Stomach (tissue), 19 donors: ENCODE measurements at places on chromosomes 16 and 17. TPM values are rescaled to one million over a fixed set of nuclear protein-coding genes. Genes with fewer than 3 reads are reported as not detected.

- DNase-seq, result no peak
These were observed 107.9 kb upstream of the EEF2KMT start for GRCh38 chr16:5205361-5206040.

DNA sequence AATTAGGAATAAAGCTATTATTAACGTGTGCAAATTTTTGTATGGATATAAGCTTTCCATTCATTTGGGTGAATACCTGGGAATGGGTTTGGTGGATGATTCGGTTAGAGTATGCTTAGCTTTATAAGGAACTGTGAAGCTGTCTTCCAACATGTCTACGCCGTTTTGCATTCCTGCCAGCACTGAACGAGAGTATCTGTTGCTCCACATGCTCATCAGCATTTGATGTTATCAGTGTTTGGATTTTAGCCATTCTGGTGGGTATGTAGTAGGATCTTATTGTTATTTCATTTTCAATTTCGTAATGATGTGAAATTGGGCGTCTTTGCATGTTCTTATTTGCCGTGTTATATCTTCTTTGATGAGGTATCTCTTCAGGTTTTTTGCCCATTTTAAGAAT, 168.0 kb downstream of the RPTOR start:
- no peak for DNase-seq

DNA sequence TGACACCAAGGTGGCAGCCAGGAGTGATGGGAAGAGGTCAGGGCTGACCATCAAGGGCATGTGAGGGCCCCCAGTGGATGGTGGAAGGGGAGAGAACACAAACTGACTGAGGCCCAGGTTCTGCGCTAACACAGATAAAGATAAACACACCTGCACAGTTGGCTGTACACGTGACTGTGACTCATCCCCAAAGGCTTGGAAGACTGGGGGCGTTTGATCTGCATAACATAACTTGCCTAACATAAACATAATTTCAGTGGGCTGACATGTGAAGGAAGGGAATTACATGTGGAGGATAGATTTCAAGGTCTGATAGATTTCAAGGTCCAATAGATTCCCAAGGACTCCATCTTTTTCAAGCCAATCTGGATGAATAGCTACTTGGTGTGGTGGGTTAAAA, 100.9 kb upstream of the TNRC6C start:
- DNase-seq, result no peak

DNA sequence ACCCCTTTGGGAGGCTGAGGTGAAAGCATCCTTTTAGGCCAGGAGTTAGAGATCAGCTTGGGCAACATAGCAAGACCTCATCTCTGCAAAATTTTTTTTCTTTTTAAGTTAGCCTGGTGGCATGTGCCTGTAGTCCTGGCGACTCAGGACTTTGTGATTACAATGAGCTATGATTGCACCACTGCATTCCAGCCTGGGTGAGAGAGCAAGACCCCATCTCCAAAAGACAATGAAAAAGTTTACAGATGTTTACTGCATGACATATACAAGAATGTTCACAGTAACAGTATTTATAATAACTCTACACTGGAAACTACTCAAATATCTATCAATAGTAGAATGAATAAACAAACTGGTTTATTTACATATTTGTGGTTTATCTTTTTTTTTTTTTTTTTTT, 33.1 kb upstream of the CCL22 start:
- DNase-seq, result no peak

GRCh38 chr16:1273816-1274215, 17.9 kb downstream of the TPSD1 start:
- DNase-seq, result no peak

DNA sequence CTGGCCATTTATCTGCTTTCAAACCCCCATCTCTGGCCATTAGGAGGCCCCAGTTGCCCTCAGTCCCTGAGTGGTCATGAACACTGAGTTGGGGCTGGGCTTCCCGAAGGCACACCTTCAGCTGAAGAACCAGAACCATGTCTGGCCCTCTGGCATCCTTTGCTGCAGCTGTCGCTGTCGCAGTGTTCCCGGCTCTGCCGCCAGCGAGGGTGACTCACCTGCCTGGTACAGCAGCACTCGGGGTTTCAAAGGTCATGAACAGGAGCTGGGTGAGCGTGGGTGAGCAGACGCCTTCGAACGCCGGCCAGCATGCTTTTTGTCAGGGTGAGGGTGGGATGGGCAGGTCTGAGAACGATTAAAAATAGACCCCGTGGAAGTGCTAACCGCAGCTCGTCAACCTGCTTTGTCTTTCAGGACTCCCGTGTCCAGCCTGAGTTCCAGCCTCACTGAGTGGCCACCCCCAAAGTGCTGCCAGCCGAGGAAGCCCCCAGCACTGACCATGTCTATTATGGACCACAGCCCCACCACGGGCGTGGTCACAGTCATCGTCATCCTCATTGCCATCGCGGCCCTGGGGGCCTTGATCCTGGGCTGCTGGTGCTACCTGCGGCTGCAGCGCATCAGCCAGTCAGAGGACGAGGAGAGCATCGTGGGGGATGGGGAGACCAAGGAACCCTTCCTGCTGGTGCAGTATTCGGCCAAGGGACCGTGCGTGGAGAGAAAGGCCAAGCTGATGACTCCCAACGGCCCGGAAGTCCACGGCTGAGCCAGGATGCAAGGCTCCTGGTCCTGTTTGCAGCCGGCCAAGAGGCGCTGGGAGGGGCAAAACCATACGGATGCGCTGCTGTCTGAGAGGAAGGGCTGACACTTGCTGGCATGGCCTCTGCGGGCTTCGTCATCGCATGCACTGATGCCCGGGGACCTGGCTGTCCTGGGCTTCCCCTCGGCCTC, 7.6 kb downstream of the SNN start:
- peak; percentile 68 for DNase-seq

- peak; percentile 16 for DNase-seq
These were observed 412.0 kb upstream of the MAF start for GRCh38 chr16:80012586-80012985.

DNA sequence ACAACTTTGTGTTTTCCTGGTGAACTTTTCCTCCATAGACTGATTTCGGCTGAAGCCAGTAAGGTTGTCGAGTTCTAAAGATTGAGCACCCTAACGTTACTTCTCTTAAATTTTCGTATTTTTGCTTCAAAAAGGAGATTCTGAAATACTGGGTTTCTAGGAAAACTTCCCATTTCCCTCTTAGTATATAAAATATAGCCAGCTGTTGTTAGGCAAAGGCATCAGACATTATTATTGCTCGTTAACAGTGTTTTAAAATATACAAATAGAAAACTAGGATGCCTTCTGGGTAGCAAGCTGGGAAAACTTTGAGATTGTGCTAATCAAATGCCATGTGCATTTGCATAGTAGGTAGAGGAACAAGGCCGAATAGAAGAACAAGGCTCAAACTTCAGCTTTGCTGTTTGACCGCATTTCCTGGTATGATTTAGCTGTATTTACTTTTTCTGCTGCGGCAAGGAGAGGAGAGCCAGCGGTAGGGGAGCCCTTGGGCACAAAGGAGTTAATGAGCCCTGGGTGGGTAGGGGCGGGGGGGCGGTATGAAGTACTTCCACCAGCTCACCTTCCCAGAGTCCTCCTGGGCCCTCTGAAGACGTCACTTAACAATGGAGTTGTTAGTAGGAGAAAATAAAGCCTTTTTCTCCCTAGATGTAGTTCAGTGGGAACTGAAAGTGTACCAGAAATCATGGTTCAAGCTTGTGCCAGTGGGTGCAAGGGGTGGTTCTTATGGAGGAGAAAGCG, 151.9 kb downstream of the MSI2 start:
- peak; percentile 85 for DNase-seq

GRCh38 chr17:81027038-81027437, 7.9 kb upstream of the BAIAP2 start:
- DNase-seq, result no peak

- DNase-seq, result no peak
These were observed 53.4 kb downstream of the BEAN1 start for GRCh38 chr16:66480265-66481080.

DNA sequence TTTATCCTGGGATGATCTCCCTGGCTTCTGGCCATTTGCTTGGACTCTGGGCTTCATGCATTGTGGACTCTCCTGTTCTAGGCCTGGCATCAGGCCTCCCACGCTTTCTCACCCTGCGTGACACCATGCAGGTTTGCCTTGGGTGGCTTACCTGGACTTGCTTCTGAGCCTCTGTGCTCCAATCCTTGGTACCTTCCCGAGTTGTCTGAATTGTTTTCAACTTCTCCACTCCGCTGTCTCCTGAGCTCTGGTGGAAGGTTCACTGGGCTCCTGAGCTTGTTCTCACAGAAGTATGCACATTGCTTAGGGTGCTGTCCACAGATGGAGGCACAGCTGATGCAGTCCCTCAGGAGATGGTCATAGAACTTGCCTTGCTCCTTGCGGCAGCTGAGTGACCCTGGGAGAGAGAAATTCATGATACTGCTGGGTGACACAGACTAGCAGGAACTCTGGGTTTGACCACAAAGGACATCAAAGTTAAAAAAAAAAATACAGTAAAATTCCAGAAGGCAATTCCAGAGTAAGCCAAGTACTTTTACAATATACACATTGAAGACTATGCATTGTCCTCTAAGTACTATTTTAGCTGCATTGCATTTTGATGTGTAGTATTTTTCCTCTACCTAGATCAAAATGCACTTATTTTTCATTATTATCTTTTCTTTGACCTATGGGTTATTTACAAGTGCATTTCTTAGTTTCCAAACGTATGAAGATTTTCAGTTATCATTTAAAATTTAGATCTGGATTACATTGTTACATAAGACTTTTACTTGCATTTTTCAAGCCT, 23.1 kb downstream of the TNFRSF13B start:
- DNase-seq, result no peak

DNA sequence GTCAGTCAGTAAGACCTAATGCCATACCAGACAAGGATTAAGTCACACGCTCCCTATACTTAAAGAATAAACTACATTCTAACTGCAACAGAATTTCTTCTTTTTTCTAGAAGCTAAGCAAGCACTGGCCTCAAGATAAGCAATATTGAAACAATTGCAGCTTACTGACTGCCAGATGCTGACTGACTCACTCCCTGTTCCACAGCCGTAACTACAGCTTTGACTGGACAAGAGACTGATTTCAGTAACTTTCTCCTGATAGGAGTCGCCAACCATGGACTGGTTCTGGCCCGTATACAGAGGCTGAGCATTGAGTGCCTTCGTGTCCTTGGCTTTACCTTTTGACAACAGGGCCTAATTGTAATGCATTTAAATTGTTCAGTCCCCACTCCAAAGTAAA, 67.9 kb downstream of the TRIM37 start:
- no peak for DNase-seq

DNA sequence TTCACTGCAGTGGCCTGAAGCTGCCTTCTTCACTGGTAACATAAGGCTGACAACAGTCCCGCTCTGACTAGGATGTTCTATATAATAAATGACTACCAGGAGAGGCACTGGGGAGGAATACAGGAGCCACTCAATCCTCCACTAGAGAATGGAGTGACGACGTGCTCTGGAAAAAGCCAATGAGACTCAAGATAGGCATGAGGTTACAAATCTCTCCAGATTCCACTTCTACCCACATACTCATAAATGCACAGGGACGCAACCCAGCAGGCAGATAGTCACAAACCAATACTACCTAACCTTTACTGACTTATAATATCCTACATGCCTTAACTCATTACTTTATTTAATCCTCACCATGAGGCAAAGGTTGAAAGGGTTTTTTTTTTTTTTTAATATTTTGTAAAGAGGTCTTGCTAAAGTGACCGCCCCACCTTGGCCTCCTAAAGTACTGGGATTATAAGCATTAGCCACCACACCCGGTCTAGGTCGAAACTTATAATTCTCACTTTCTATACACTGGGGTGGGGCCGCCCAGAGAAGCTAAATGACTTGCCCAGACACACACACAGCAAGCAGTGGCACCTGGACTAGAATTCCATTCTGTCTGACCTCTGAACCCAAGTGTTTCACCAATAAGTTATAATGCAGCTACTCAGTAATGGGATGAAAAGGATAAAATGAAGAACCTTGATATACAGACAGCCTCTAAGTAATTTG, 33.7 kb downstream of the TOM1L2 start:
- peak; percentile 29 for DNase-seq

- DNase-seq, result no peak
These were observed 315.5 kb upstream of the RBFOX1 start for GRCh38 chr16:7017006-7017662.

DNA sequence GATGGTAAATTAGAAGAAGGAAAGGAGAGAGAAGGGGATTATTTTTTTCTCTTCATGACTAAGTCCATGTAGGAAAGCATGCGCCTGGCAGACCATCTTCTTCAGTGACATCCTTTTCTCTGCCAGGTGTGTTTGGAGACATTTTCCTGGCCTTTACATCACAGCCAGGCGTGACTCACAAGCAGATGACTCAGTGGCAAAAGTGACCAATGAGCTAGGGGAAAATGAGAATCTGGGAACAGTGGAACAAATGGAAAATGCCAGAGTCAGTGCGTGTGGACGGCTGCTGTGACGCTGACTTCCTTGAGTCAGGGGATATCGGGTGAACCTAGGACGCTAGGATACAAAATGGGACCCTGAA, 9.4 kb downstream of the KIAA0513 start:
- DNase-seq, result no peak

- DNase-seq, result no peak
These were observed 239.0 kb downstream of the SNX29 start for GRCh38 chr16:12215277-12216105.

DNA sequence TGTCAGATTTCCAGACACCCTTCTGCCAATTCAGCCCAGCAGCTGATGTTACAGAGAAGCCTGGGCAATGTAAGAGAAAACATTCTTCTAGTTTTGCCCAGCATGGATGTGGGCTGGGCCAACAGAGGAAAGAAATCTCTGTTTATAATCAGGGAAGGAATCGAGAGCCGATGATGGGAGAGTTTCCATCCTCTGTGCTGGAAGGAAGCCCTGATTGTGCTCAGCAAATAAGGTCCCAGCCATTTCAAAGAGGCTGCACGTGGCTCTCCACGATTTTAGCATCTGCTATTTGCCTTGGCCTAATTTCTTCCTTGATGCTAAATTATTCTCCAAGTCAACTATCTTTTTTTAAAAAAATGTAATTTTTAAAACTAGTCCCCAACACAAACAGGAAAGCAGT, 70.0 kb downstream of the IRX6 start:
- DNase-seq, result no peak

Gene ACE
- polyA plus RNA-seq, result 1.3 TPM

Gene AOC3
- 46.9 TPM for polyA plus RNA-seq

Gene UTS2R
- not detected for polyA plus RNA-seq

Gene PRSS33
- polyA plus RNA-seq, result not detected

Gene UMOD
- 0.53 TPM for polyA plus RNA-seq

Gene GABARAP
- polyA plus RNA-seq, result 1,252 TPM

Gene KRT20
- 370 TPM for polyA plus RNA-seq

Gene SMG6
- 17.1 TPM for polyA plus RNA-seq

Gene FAM20A
- 17.0 TPM for polyA plus RNA-seq

Gene NKIRAS2
- 28.5 TPM for polyA plus RNA-seq

Gene EVPLL
- not detected for polyA plus RNA-seq
